Testis (tissue), 5 donors: ENCODE measurements at places on chromosomes 13 and 19.

GRCh38 chr19:45884682-45885555, 1.0 kb downstream of the IRF2BP1 start:
- DNase-seq, result no peak

- no peak for DNase-seq
Observed at GRCh38 chr13:45184693-45185092, 16.2 kb downstream of the KCTD4 start.

DNA sequence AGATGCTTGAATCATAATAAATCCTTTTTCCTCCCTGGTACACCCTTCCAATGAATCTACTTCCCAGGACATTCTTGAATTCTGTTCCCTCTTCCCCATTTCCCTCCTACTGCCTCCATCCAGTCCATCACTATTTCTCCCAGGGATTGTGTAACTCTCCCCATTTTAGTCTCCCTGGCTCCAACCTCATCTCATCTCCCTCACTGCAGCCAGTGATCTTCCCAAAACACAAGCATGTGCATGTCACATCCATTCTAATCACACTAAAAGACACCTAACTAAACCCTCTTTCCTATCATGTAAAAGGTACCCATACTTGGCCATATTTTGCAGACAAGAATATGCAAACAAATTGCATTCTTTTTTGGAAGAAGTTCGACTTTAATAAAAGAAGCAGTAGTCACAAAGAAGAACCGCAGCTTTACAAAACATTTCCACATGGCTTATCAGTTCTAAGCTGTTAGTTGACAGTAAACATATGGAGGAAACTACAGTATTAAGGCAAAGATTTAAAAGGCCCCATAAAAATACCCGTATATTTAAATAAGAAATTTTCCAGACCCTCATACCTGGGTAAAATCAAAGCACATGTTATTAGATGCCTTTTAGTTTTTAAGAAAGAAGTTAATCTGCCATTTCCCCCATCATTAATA, 111.0 kb downstream of the KCTD12 start:
- DNase-seq, result no peak

DNA sequence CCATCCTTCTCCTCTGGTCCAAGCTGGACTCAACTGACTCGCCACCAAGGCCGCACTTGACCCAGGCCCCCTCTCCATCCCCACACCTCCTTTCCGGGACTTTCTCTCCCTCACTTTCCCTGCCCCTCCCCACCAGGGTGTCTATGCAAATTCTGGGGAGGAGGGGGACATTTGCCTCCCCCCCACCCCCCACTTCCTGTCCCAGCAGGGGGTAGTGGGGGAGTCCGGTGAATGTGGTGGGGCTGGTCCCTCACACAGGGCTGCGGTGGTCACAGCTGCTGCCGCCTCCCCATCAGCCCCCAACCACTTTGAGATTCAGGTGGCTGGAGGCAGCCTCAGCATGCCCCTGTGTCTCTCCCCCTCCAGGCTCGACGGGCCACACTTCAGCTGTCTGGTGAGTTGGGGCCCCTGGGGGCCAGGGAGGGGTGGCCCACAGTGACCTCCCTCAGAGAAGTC, 870 bp downstream of the SPIB start:
- DNase-seq, result no peak

- DNase-seq, result no peak
Observed at GRCh38 chr19:45141203-45141900, 19.4 kb downstream of the NKPD1 start.

GRCh38 chr13:79722885-79723445, 242.0 kb downstream of the NDFIP2 start:
- DNase-seq, result no peak

DNA sequence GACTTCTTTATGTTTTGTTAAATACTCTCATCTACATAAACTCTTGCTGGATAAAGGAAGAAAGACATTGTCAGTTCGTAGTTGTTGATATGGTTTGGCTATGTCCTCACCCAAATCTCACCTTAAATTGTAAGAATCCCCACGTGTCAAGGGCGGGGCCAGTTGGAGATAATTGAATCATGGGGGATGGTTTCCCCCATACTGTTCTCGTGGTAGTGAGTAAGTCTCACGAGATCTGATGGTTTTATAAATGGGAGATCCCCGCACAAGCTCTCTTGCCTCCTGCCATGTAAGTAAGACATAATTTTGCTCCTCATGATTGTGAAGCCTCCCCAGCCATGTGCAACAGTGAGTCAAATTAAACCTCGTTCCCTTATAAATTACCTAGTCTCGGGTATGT, 3.6 kb downstream of the ADGRE1 start:
- DNase-seq, result no peak

- no peak for DNase-seq
Observed at GRCh38 chr13:63983366-63983765, 2567.7 kb upstream of the PCDH20 start.

GRCh38 chr13:75838366-75839005, 202.4 kb downstream of the LMO7 start:
- no peak for DNase-seq

- DNase-seq, result no peak
Observed at GRCh38 chr13:111853721-111854120, 213.2 kb upstream of the SOX1 start.

GRCh38 chr13:33817513-33817900, 442 bp upstream of the RFC3 start:
- DNase-seq, result no peak
